Ovary (tissue), 10 donors: ENCODE measurements at places on chromosomes 7 and 10. TPM values are rescaled to one million over a fixed set of nuclear protein-coding genes. Genes with fewer than 3 reads are reported as not detected.

DNA sequence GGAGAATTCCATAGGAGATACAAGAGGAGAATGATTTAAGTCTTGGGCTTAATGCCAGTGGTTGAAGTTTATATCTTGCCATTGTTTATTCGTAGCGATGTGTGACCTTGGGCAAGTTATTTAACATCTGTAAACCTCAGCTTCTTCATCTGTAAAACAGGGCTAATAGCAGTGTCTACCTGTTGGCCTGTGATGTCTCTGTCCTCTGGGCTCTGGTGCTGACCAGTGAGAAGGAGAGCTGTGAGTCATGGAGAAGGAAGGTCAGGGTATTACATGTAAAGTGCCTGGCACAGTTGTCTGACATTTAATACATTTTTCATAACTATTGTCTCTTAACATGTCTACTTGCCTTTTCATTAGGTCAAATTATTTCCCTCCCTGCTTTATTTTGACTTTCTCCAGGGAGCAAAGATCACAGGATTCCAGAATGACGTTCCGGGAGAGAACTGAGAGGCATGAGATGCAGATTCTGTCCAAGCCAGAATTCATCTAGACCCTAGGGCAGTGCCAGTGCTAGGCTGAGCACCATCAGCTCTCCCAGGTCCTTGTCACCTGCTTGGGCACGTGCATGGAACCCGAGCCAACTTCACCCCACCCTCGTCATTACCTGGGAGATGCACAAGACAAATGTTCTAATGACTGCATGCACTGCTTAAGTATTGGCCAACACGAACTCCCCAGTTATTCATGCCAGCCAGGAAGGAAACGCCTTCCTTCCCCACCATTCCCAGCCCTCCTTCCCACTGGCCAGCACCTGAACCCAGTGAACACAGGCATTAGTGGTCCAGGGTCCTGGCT lies 187.9 kb downstream of the DPY19L1 start:
- no peak for DNase-seq

DNA sequence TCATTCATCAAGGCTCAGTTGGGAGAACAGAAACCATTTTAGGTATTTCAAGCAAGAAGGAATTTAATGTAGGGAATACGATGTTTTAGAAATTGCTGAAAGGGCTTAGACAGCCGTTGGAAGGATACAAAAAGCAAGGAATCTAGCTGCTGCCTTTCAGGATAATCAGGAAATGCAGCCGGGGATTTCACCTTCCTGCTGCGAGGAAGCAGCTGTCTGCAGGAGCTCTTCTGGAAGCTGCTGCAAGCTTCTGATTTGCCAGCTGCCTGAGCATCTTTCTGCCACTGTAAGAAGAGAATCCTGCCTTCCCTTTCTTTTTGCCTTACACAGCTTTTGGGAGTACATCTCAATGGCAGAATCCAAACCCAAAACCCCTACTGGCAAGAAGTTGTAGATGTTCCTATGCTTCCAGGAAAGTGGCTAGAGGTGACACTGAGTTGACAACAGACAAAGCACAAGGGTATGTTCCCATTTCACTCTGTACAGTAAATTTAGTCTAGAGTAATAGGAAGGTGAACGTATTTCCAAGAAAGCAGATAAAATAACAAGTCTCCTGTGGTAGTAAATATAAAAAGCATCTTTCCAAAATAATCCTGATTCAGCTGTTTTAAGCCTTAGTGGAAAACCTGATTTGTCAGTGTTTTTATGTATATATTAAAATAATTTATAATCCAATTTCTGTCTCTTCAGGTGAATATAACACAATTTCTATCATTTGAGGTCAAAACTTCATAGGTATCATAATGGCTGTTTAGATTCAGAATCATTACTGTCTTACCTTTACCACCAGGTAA lies 148.4 kb upstream of the LRGUK start:
- no peak for DNase-seq

GRCh38 chr7:92793656-92794205 lies 42.6 kb downstream of the CDK6 start:
- no peak for DNase-seq

GRCh38 chr10:76839276-76839675 lies 798.3 kb downstream of the KCNMA1 start:
- no peak for DNase-seq

DNA sequence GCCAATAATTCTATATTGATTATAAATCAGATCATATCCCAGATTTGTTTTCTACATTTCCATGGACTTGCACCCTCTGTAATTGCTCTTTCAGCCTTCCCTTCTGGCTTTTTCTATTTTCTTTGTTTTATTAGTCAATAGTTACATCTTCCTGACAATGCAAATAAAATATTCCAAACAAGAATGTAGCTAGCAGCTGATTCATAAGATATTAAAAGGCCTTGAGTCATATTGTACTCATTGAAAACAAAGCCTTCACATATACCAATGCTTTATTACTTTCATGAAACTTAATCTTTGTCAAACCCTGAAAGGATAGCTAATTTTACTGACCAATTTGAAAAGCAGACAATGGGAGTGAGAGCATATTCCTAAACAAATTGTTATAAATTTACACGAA lies 10.7 kb upstream of the SFMBT2 start:
- DNase-seq, result no peak

GRCh38 chr10:30967650-30968410 lies 63.8 kb downstream of the ZNF438 start:
- no peak for DNase-seq

DNA sequence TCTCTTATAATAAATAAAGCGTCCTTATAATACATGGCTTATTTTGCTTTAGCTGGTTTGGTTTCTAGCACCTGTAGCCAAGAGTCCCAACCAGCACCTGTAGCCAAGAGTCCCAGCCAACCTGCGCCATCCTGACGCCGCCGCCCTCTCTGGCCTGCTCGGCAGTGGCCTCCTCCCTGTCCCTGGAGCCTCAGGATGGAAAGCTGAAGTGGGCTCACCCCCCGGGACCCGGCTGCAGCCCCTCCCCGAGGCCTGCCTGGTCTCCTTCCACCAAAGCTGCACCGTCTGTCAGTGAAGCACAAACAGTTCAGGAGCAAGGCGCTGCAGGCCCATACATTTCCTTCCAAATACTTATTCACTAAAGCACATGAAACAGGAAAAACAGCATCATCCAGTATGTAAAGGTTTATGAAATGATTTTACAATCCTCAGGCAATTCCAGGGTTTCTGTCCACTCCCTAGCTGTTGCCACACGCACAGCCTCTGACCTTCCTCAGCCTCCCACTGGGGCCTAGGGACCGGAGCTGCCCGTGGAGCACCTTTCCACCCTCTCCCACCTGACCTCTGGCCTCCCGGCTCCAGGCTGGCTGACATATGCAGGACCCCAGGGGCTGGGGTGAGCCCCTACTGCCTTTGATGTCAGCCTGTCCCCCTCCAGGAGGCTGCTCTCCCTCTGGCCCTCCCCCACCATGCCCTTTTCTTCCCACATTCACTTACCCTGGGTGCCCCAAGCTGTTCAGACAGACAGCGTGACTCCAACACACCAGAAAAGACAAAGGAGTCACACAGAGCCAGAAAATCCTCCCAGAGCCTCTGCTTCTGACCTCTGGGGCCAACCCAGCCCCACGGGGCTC lies 149.6 kb upstream of the PPP2R2D start:
- no peak for DNase-seq

DNA sequence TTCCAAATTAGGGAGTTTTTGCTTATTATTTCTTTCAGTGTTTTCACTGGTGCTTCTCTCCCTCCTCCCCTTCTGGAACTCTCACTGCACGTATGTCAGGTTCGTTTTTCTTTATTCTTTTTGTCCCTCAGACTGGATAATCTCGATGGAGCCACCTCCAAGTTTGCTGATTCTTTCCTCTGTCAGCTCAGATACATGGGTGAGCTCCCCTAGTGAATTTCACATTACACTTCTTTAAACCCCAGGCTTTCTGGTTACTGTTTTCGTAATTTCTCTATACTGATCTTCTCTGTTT lies 20.8 kb upstream of the NCAPG2 start:
- DNase-seq, result no peak

- peak; percentile 47 for DNase-seq
Measured at GRCh38 chr10:110504111-110504735, 6.5 kb downstream of the DUSP5 start.

DNA sequence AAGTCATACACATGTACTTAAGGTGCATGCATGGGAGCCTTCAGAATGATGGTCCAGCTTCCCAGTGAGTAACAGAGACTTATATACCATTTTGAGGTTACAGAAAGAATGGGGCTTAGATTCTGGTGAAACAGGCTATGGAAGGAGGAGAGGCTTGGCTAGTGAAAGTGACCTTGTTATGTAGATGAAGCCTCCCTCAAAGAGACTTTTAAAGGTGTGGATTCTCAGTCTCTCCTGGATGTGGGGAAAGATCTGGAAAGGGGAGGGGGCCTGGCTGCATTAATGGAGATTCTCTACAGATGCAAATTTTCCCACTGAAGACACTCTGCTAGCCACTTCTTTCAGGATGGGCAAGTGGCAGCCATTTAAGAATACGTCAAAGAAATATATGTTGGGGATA lies 5.5 kb downstream of the RASSF4 start:
- no peak for DNase-seq

- peak; percentile 69 for DNase-seq
Measured at GRCh38 chr7:1742555-1743303, 72.7 kb downstream of the ELFN1 start.

DNA sequence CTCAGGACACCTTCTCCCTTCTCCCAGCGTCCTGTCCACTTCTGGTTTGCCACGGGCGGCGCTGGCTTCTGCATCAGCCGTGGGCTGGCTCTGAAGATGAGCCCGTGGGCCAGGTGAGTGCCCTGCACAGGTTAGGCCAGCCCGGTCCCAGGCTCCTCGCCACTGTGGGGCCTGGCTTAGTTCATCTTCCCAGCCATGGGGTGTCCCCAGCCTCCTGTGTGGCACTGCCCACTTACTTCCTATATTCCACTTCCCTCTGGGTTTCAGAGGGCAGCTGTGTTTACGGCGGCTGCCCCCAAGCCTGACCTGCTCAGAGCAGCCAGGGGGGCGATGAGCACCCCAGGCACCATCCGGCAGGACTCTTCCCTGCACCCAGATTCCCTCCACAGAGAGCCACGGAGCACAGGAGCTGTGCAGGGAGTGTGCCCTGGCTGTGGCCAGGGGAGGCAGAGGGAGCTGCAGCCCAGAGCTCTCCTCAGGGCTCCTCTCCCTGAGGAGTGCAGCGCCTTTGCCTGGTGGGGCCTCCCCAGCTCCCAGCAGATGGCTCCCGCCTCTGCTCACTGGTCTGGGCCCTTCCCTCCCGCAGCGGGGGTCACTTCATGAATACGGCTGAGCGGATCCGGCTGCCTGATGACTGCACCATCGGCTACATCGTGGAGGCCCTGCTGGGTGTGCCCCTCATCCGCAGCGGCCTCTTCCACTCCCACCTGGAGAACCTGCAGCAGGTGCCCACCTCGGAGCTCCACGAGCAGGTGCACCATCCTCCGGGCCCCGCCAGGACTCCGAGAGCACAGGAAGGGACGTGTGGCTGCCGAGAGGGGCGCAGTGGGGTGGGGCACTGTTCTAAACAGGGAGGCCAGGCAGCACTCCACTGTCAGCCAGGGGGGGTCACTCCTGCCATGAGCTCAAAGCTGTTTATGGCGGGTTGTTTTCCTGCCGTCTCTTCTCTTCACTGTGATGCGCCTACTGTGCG lies 6.4 kb downstream of the LFNG start:
- DNase-seq, result no peak

DNA sequence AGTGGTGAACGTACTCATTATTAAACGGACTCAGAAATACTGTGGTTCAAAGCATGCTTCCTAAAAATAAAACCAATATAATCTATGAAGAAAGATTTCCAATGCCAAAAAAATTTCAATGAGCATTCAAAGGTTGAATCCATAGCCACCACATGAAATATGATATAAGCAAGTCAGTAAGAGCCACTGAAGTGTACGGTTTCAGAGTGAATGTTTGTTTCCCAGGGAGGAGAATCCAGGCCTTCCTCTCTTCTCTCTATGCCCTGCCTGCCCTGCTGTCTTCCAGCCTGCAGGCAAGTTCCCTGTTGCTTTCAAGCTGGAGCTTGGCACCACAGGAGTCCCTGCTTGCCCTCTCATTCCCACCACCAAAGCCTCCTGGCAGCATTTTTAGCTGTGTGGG lies 1171.6 kb upstream of the C7orf33 start:
- no peak for DNase-seq

- DNase-seq, result peak; percentile 15
Measured at GRCh38 chr7:2012044-2012900, 220.5 kb downstream of the MAD1L1 start.

The FGL2 gene
- 8.3 TPM for total RNA-seq

The CACNA2D1 gene
- 12.2 TPM for total RNA-seq

The C10orf67 gene
- total RNA-seq, result 1.0 TPM

The SPACDR gene
- total RNA-seq, result 0.61 TPM

The RAPGEF5 gene
- total RNA-seq, result 22.5 TPM

The STK31 gene
- 0.50 TPM for total RNA-seq

The SPDYE9 gene
- not detected for total RNA-seq
